ENCODE measurements at places on chromosomes 1 and 21.

DNA sequence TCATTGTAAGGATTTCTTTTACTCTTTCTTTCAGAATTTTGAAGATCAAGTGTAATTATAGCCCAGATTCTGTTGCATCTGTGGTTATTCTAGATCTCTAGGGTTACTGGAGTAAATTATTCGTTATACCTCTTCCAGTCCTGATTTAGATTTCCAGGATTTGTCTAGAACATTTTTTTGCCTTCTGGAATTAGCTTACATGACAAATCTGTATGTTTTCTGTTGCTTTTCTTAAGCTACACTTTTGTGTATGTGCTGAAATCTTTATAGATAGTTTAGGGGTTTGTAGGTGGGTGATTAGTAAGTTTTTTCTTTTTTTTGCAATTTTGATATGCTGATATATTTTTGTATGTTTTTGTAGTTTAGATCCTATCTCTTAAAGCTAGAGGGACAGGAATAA lies 13.7 kb downstream of the RALGPS2 start:
- DNase-seq: no peak

- no peak for DNase-seq
Observed at GRCh38 chr1:182385885-182386853, 5.4 kb downstream of the GLUL start.

DNA sequence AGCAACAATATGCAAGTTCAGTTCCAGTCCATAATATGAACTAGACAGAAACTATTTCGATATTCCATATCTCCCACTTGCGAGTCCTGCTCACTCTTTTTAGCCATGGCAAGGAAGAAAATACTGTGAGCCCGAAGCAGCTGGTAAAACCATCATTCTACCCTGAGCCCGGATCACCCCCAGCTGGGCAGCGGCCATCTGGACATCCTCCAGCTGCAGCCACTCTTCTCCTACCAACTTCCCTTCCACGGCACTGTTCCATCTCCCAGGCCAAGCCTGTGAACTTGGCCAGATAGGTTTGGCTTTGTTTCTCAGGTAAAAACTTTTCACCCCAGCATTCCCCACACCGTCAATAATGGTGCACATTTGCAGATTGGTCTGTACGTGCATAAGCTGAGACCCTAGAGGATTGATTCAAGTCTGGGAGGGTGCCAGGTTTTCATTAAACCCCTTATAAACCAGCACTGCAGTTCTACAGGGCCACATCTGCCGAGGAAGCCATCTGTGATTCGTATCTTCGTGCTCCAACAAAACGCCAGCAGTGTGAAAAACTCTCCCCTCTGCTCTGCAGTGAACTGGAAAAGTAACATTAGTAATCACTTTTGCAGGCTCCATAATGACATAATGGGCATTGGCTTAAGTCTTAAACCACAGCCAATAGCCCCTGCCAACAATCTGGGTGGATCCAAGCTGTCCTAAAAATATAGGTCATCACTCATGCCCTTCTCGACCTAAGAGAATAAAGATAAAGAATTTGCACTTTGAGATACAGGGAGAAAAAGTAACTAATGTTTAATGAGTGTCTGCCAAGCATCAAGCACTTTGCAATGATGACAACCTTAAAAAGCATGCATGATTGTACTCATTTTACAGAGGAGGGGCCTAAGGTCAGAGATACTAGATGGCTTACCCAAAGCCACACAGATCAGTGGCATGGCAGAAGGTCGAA lies 205.1 kb downstream of the PLPP3 start:
- no peak for DNase-seq

- peak; percentile 77 for DNase-seq
Observed at GRCh38 chr1:160567858-160568682, 11.2 kb downstream of the CD84 start.
